NCI-H510A (cell line): ENCODE measurements at places on chromosomes 1 and 21.

- no peak for DNase-seq
These were observed 25.2 kb upstream of the HMGN1 start for GRCh38 chr21:39374046-39374445.

DNA sequence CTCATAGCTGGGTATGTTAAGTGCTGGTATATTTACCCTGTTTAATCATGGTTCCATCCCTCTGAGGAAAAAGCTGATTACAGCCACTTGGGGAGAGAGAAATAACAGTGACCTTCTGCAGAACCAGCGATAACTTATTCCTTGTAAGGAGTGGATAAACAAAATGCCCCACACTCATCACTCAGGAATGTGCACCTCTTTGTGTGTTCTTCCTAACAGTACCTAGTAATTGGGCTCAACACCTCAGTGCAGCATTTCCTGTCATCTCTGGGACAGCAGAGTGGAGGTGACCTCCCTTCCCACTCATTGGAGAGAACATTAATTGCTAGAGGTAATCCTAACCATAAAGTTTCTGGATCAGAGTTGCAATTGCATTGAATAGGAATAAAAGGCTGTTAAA is 112.5 kb upstream of the F3 start:
- no peak for DNase-seq

DNA sequence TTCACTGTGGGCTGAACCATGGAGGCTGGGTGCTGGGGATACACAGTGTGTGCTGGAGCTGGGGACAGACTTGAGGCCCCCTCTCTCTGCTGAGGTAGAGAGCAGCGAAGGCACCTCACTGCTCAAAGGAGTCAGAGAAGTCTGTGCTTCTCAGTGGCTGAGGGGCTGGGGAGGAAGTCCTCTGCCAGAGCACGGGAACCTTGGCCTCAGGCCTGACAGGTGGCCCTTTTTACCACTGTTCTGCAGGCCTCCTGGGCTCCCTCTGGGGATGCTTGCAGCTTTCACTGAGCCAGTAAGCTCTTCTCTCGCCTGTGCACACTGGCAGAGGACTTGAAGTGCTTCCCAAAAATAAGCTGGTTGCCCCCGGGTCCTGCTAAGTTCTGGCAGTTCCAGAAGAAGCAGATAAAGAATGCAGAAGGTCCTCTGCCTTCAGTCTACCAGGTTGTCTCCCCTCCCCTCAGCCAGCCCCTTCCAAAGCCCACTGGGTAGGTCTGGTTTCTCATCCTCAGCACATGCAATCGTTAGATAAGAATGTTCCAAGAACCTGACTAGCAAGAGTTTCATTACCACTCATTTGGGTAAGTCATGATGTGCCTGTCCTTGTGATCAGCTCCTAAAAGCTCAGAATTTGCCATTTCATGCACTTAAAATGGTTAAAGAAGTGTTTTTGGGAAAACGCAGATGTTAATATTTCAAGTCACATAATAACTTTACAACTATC is 53.9 kb downstream of the TENT5C start:
- DNase-seq: no peak

GRCh38 chr1:44290250-44291094 is 64.6 kb downstream of the ERI3 start:
- peak; percentile 34 for DNase-seq

DNA sequence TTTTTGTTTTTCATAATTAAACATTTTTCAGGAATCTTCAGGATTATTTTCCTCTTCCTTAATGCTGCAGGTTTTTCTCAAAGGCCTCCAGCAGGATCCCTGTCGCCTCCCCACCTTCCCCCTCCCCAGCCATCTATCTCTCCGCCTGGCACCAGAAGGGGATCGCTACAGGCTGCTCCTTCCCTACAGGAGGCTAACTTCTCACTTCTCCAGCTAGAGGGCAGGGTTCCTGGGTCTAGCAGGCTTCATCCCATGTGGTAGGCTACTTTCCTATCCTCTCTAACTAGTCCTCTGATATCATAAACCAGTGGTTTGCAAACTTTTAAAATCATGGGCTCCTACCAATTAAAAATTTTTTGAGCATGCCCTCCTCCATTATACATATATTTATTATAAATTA is 104.1 kb downstream of the KCNN3 start:
- DNase-seq: no peak

- no peak for DNase-seq
These were observed 5.4 kb upstream of the SPTA1 start for GRCh38 chr1:158691907-158692306.

DNA sequence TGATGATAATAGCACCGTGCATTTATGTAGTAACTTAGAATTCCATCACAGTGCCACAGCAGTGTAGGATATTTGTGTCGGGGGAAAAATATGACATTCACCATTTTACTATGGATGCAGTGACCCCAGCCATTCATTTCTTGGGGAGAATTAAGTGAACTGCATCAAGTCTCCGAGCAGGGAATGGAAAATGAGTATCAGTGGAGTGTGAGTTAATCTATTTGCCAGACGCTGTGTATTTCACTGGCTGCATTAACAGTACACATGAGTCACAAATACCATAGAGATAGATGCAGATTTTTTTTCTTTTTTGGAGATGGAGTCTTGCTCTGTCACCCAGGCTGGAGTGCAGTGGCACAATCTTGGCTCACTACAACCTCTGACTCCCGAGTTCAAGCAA is 33.8 kb upstream of the SLC45A1 start:
- no peak for DNase-seq

GRCh38 chr1:69862906-69863305 is 295.2 kb downstream of the LRRC7 start:
- no peak for DNase-seq

DNA sequence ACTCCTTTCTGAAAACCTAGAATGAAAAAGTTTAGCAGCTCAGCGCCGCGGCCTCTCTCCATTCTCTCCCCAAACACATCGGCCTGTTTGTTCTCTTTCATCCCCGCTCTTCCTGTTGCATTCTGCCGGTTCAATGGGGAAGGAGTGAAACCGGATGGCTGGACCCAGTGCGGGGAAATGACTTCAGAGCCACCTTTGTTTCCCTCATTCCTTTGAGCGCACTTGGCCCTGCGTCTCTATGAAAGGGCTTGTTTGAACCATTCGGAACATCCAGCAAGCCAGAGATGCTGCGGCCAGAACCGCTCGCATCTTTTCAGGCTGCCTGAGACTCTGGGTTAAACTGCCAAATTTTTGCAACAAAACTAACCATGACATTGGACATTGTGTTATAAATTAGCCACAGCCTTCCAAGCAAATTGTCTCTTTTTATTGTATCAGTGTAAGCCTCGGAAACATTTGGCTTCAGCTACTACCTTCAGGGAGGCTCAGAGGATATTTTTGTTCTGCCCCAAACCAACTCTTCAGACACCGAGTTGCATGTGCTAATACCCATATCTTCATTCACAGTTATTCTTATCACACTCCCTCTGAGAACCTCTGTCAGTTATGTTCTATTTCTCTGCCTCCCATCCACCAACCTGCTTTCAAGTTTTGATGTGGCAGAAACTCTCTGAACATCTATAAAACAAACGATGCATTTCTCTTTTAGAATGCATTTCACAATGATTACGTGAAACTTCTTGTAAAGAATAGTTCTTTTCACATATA is 5.1 kb upstream of the OLIG1 start:
- no peak for DNase-seq

GRCh38 chr1:92961131-92961895 is at the start of gene DIPK1A:
TSS of gene DIPK1A (minus strand) at chr1:92961462. CDS start at chr1:92961429, 33 bp downstream.
- peak; percentile 96 for DNase-seq

GRCh38 chr1:28966617-28967016 is 52.2 kb downstream of the EPB41 start:
- DNase-seq: no peak

- DNase-seq: no peak
These were observed 794 bp upstream of the TOR3A start for GRCh38 chr1:179080866-179081686.

DNA sequence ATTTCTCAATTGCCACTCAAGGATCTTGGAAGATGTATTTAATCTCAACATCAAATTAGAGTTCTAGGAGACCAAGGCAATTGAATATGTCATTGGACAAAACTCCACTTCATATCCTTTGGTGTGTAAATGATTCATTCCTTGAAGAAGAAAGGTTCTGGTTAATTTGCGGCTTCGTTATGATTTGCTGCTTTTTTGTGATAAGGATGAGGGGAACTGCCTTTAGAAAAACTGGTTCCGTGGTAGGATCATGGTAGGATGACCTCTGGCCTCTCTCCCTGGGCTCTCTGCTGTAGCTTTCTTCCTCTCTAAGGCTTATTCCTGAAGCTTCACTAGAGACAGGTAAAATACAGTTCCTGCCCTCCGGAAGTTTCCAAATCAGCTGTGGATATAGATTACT is 51.5 kb upstream of the ERRFI1 start:
- DNase-seq: no peak

- no peak for DNase-seq
These were observed 117.6 kb upstream of the RUNX3 start for GRCh38 chr1:25047506-25048240.

DNA sequence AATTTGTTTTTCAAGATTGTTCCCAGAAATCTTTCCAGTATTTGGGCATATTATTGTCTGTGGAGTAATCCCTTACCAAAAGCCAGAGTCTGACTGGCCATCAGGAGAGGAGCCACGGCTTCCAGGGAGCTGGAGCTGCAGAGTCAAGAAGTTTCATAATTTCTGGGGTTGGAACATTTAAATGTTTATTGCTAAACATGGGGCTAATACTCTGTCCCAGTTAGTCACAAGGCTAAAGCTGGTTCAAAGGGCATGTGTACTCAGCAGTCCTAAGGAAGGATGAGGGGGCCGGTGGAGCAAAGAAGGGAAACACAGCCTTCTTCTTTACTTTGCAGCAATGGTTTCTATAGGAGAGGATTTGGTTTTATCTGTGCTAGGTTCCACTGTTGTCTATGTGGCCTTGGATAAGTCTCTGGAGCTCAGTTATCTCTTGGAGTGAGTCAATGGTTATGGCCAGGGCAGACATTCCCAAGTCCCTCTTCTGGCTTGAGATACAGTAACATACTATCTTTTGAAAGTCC is 9.5 kb downstream of the DENND2D start:
- DNase-seq: no peak

- peak; percentile 89 for DNase-seq
These were observed 12.2 kb downstream of the ADAMTSL4 start for GRCh38 chr1:150561254-150561973.

GRCh38 chr1:4346131-4346530 is 308.3 kb upstream of the AJAP1 start:
- no peak for DNase-seq

- DNase-seq: no peak
These were observed 1111.7 kb upstream of the B3GALT2 start for GRCh38 chr1:194298007-194298598.
